ENCODE measurements at places on chromosomes 4 and X. TPM values are rescaled to one million over a fixed set of nuclear protein-coding genes. Genes with fewer than 3 reads are reported as not detected.
A peak's percentile ranks its signal among the peaks of the same experiment; 100 is the strongest.

The AGTR2 gene
- total RNA-seq: not detected

GRCh38 chr4:54657551-54658251 lies at the start of gene KIT:
Gene KIT (plus strand): TSS chr4:54657957. CDS start chr4:54658015, 58 bp downstream.
- no peaks in the 10 kb centered on the region for H3K27me3 ChIP-seq
- H3K27ac ChIP-seq: peak within 1 kb of the TSS; percentile 84
- H3K4me1 ChIP-seq: peaks cover 8% of the 10 kb centered on the region
- no peak for DNase-seq
- no peaks in the 10 kb centered on the region for H3K36me3 ChIP-seq

DNA sequence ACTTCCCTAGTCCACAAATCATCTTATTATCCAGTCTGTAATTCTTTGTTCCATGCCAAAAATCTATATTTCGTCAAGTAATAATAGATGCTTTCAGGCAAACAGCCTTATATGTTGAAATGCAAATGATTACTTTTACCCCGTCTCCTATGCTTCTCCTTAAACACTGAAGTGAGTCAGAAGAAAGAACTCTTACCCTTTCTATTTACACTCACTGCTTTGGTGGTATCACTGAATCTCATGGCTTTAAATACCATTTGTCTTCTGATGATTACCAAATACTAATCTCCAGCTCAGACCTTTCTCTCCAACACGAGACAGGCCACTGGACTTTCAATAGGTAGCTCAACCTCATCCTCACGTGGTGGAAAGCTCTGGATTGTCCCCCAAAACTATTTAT lies 558.1 kb downstream of the IL1RAPL1 start:
- H3K4me3 ChIP-seq: no peak overlapping the region
- no peak overlapping the region for H3K27ac ChIP-seq
- no peak for DNase-seq

The PABPC5 gene
- total RNA-seq: 3.0 TPM

GRCh38 chr4:118939169-118939783 lies 50.6 kb downstream of the SYNPO2 start:
- no peaks in the 10 kb centered on the region for H3K36me3 ChIP-seq
- H3K4me3 ChIP-seq: no peak overlapping the region
- no peak for DNase-seq
- H3K27ac ChIP-seq: no peak overlapping the region
- H3K27me3 ChIP-seq: no peaks in the 10 kb centered on the region

DNA sequence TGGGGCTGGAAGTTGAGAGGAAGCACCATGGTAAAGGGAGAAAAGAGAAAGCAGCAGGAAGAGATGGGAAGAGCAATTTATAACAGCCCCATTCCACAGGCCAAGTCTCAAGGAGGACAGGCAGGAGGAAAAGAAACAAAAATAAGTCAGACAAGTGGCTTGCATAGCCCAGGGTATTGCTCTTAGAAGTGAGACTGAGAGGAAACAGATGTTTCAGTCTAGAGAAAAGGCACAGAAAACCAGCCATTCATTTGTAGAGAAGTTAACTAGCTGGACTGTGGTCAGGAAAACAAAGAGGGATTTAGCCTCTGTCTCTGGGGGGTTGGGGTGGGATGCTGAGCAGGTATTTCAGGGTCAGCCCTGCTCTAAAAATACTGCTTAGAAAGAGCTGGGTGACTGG lies 175.0 kb upstream of the ARHGEF9 start:
- H3K27me3 ChIP-seq: no peaks in the 10 kb centered on the region
- no peak overlapping the region for H3K27ac ChIP-seq
- no peaks in the 10 kb centered on the region for H3K36me3 ChIP-seq
- no peaks in the 10 kb centered on the region for H3K4me1 ChIP-seq
- no peak for DNase-seq
- H3K4me3 ChIP-seq: no peak overlapping the region
